Activated CD8-positive, alpha-beta T cell treated with anti-CD3 and anti-CD28 coated beads for 36 hours (primary cell): ENCODE measurements at places on chromosomes 3 and 15.

GRCh38 chr15:71098920-71099319, 16.4 kb upstream of the THSD4 start:
- DNase-seq: no peak

DNA sequence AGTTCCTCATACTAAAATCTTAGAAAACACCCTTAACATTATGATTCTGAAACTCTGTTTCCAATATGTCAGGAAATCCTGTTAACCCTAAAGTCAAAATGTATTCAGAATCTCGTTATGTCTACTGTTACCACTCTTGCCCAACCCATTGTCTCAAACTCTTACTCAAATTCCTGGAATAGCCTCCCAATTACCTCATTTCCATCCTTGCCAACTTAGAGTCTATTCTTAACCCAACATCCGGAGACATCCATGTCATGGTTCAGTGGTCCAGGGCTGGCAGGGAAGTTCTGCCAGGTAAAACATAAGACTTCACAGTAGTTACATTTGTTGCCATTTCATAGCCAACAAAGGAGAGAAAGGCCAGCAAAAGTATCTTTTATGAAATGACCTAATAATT, 593.9 kb downstream of the PYDC2 start:
- no peak for DNase-seq

DNA sequence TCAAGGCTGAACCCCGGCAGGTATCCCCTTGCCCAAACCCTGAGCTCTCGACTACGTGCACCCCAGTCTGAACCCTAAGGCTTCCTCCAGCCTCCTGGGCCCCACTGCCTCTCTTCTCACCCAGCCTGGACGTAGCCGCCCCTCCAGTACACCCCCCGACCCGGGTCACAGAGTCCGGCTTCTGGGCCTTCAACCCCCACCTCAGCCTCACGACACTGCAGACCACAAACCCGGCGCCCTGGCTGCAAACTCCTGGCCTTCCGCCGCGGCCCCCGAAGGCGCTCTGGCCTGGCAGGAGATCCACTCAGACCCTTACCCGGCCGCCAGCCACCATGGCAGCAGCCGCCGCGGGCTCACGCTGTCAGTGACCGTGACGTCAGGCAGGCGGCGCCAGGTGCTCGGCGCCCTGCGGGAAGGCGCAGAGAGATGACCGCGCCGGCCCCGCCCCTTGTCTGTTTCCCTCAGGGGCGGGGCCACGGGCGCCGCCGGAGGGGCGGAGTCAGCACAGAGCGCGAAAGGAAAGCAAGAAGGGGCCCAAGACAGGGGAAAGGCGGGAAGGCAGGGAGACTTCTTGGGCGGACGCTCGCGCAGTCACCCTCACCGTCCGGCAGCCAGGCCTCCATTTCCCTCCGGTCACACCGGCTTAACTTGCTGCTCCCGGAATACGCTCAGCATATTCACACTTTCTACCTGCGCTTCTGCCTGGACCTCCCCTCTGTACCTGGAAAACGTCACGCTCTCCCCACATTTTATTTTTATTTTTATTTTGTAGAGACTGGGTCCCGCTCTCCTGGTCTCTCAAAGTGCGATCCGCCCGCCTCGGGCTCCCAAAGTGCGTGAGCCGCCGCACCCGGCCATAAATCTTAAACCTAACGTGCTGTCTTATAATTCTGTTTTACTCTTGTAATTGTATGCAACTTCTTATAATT, at the start of gene RMDN3:
Gene RMDN3 (minus strand): TSS at position 372 of the 929 bp plus-strand sequence. CDS start 471 bp downstream, outside the sequence.
- peak; percentile 95 for DNase-seq

DNA sequence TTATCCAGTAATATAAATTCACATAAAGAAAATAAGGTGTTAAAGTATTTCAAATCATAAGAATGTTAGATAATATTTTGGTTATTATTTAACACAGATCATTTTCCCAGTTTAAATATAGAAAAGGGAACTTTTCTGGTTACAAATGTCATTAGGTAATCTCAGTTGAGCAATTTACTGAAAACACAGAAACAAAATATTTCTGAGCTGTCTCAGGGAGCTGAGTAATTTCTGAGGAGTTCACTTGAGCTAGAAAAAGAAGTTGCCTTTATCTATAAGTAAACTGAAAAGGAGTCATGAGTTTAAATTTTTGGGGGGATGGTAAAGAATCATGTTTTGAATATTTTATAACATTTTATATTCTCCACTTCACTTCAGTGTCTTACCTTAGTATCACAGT, 855.4 kb upstream of the ARPP21 start:
- no peak for DNase-seq

DNA sequence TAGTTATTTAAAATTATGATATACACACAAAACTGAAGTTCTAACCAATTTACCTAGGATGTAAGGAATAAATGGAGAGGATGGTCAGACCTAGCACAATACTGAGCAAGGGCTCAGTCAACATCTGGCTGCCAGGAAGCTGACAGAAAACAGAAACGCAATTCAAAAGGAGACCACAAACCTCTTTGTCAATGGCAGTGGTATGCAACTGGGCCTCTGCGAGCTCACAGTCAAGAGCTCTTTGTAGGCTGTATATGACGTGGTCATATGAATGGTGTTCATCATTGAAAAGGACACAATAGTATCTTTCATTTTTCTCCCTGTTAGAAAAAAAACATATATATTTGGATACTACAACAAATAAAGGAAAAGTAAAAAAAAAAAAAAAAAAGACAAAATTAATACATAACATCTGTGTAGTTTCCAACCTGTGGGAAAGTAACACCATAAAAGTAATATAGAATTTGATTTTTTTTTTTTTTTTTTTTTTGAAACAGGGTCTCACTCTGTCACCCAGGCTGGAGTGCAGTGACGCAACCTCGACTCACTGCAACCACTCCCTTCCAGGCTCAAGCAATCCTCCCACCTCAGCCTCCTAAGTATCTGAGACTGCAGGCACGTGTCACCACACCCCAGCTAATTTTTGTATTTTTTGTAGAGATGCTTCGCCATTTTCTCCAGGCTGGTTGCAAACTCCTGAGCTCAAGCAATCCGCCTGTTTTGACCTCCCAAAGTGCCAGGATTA, 37.9 kb downstream of the UBR1 start:
- peak; percentile 31 for DNase-seq
